ENCODE measurements at places on chromosomes 5 and 9.

- DNase-seq: peak; percentile 59
These were observed 107.1 kb downstream of the MAT2B start for GRCh38 chr5:163612358-163613149.

- DNase-seq: no peak
These were observed 511 bp upstream of the SPDL1 start for GRCh38 chr5:169583101-169583423.

DNA sequence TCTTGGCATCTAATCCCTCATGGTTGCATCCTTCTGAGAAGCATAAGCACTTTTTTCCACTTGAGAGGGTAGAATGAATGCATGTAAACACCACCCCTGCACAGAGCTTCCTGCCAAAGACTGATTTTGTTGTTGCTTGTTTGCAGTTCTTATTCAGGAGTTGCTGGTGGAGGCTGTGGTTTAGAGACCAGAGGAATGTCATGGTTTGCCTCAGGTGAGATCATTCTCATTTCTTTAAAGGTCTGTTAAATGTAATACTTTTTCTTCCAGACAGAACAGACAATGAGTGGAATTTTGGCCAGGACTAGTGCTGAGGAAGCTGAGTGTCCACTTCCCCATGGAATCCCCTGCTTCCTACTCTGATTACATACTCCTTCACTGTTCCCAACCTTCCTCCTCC, 3.2 kb upstream of the TNC start:
- no peak for DNase-seq

- no peak for DNase-seq
These were observed 90.5 kb downstream of the ACTL7B start for GRCh38 chr9:108765265-108765664.

- no peak for DNase-seq
These were observed 31.1 kb upstream of the STXBP1 start for GRCh38 chr9:127580879-127581475.

- DNase-seq: no peak
These were observed 261.9 kb upstream of the NREP start for GRCh38 chr5:112018846-112019245.

DNA sequence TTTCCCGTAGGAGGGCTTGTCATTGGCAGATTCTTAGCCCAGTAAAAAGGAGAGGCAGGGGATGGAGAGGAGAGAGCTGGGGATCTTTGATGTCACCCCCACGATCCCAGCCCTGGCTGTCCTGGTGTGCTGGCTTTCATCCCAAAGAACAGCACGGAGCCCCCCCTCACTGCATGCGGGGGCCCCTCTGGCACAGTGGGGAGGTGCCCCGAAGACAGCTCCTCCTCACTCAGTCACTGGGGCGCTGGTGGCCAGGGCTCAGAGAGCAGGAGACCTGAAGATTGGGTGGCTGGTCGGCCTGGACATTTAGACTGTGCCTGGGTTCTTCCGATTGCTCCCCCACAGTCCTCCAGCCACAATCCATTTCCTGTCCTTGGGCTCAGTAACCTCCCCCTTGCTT, 207.5 kb downstream of the MELK start:
- DNase-seq: no peak

- DNase-seq: no peak
These were observed 102.0 kb downstream of the GPR21 start for GRCh38 chr9:123135430-123135829.
